ENCODE measurements at places on chromosomes 7 and 10. TPM values are rescaled to one million over a fixed set of nuclear protein-coding genes. Genes with fewer than 3 reads are reported as not detected.

KLF14 gene
- not detected for total RNA-seq

- H3K36me3 ChIP-seq = no peaks in the 10 kb centered on the region
- peaks cover 7% of the 10 kb centered on the region for H3K4me1 ChIP-seq
- H3K4me3 ChIP-seq = no peak overlapping the region
- DNase-seq = no peak
- no peak overlapping the region for H3K27ac ChIP-seq
Observed at GRCh38 chr7:144818511-144818910, 17.3 kb downstream of the TPK1 start.

DNA sequence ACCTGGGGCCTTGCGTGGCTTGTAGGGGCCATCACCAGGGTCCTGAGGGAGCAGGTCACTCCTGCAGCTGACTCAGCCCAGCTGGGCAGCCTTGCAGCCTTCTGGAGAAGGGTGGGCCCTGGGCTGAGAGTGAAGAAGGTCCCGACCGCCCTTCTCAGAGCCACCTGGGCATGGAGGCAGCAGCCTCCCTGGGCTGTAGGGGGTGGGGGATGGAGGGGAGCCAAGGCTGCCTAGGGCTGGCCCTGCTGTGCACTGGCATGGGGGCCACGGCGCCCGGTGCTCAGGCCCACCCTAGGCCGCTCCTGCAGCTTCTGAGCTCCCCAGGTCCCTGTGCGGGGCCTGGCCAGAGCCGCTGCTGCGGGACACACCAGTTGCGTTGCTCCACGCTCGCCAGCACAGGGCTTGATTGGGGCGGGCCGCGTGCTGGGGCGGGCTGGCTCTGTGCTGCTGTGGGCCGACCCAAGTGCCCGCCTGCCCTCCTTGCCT, 63.6 kb upstream of the NKX6-2 start:
- H3K4me3 ChIP-seq = no peak overlapping the region
- no peaks in the 10 kb centered on the region for H3K4me1 ChIP-seq
- H3K27ac ChIP-seq = no peak overlapping the region
- H3K27me3 ChIP-seq = peaks cover 5% of the 10 kb centered on the region

AKR1D1 gene
- total RNA-seq = not detected

- no peak for DNase-seq
- H3K27ac ChIP-seq = no peak overlapping the region
- H3K36me3 ChIP-seq = peaks cover 11% of the 10 kb centered on the region
- H3K27me3 ChIP-seq = peaks cover 2% of the 10 kb centered on the region
- no peaks in the 10 kb centered on the region for H3K4me1 ChIP-seq
- no peak overlapping the region for H3K4me3 ChIP-seq
Observed at GRCh38 chr10:13091801-13092200, 8.2 kb upstream of the OPTN start.

RELN gene
- 2.3 TPM for total RNA-seq

TMEM176A gene
- 1.3 TPM for total RNA-seq

CTTNBP2 gene
- total RNA-seq = 24.4 TPM

DNA sequence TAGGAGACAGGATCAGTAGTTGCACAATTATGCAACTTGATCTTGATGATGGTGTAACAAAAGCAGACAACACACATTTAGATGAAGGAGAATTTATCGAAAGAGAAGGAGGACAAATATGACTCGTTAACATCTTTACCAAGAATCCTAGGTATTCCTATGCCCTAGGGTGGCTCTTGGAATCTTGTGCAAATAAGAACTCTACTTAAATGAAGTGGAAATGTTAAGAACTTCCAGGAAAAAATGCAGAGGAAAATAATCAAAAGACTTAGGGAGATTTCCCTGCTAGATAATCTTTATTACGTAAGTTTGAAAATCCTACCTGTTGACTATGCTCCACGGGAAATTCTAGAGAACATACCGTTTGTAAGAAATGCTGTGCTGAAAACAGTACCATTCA, 485.4 kb downstream of the POM121L12 start:
- no peaks in the 10 kb centered on the region for H3K4me1 ChIP-seq
- no peaks in the 10 kb centered on the region for H3K36me3 ChIP-seq
- no peak overlapping the region for H3K4me3 ChIP-seq
- no peak for DNase-seq
- no peak overlapping the region for H3K27ac ChIP-seq

- H3K27me3 ChIP-seq = no peaks in the 10 kb centered on the region
- no peak overlapping the region for H3K4me3 ChIP-seq
- peaks cover 13% of the 10 kb centered on the region for H3K4me1 ChIP-seq
- no peak overlapping the region for H3K27ac ChIP-seq
- H3K36me3 ChIP-seq = no peaks in the 10 kb centered on the region
Observed at GRCh38 chr7:103996639-103997038, 7.2 kb upstream of the RELN start.

- DNase-seq = no peak
- H3K27ac ChIP-seq = no peak overlapping the region
- H3K36me3 ChIP-seq = no peaks in the 10 kb centered on the region
- H3K27me3 ChIP-seq = peaks cover 1% of the 10 kb centered on the region
- H3K4me1 ChIP-seq = no peaks in the 10 kb centered on the region
Observed at GRCh38 chr7:41787651-41788350, 84.9 kb upstream of the INHBA start.

GRCh38 chr10:93334901-93335327, 147.2 kb downstream of the MYOF start:
- DNase-seq = no peak
- H3K27ac ChIP-seq = no peak overlapping the region
- peaks cover 14% of the 10 kb centered on the region for H3K4me1 ChIP-seq
- H3K36me3 ChIP-seq = peaks cover 6% of the 10 kb centered on the region
- no peaks in the 10 kb centered on the region for H3K27me3 ChIP-seq

DNA sequence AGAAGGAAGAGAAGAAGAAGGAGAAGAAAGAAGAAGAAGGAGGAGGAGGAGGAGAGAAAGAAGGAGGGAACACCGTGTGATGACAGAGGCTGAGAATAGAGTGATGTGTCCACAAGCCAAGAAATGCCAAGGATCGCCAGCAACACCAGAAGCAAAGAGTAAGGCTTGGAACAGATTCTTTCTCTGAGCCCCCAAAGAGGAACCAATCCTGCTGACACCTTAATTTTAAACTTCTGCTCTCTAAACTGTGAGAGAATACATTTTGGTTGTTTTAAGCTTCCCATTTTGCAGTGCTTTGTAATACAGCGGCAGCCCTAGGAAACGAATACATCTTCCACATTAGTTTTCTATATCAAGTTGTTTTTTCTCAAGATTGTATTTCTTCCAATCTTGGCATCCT, 13.9 kb upstream of the WNT8B start:
- no peaks in the 10 kb centered on the region for H3K4me1 ChIP-seq
- H3K27me3 ChIP-seq = no peaks in the 10 kb centered on the region
- H3K36me3 ChIP-seq = no peaks in the 10 kb centered on the region
- no peak for DNase-seq
- H3K4me3 ChIP-seq = no peak overlapping the region
- H3K27ac ChIP-seq = no peak overlapping the region

GRCh38 chr10:101385866-101386658, 32.1 kb downstream of the BTRC start:
- no peak overlapping the region for H3K27ac ChIP-seq
- no peak for DNase-seq
- no peaks in the 10 kb centered on the region for H3K36me3 ChIP-seq
- H3K4me3 ChIP-seq = no peak overlapping the region
- no peaks in the 10 kb centered on the region for H3K27me3 ChIP-seq
- no peaks in the 10 kb centered on the region for H3K4me1 ChIP-seq

UROS gene
- total RNA-seq = 61.5 TPM

- no peak for DNase-seq
- peaks cover under 1% of the 10 kb centered on the region for H3K36me3 ChIP-seq
- peaks cover 25% of the 10 kb centered on the region for H3K4me1 ChIP-seq
- peaks cover 3% of the 10 kb centered on the region for H3K27me3 ChIP-seq
Observed at GRCh38 chr10:79153745-79154144, 85.0 kb downstream of the ZMIZ1 start.

- H3K36me3 ChIP-seq = no peaks in the 10 kb centered on the region
- DNase-seq = no peak
- H3K4me1 ChIP-seq = peaks cover 12% of the 10 kb centered on the region
- H3K27me3 ChIP-seq = no peaks in the 10 kb centered on the region
- H3K27ac ChIP-seq = no peak overlapping the region
Observed at GRCh38 chr10:69044546-69044945, 43.4 kb upstream of the SRGN start.

DNA sequence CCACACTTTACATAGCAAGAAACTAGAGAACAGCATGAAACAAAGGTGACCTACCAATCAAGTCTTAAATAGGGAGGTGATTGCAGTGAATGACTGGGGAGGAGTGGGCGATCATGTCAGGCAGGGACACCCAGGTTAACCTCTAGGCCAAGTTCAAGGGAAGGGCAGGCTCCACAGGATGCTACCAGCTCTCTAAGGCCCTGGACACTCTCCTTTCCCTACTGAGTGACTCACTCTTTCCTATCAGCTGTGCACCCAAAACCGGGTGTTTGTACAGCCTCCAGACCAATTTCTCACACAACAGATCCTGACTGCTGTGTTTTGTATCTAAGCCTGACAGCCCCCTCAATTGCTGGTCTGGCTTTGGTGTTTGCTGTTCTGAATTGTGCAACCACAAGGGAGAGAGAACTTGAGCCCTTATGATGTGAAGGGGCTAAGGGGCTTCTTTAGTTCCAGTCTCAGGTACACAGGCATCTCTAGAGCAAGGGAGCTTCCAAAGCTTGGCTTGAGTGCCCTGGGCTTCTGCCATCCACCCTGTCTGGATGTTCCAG, 107.8 kb downstream of the TBXAS1 start:
- no peak overlapping the region for H3K27ac ChIP-seq
- no peaks in the 10 kb centered on the region for H3K36me3 ChIP-seq
- H3K4me1 ChIP-seq = peaks cover 31% of the 10 kb centered on the region
- no peak for DNase-seq
- no peak overlapping the region for H3K4me3 ChIP-seq

GRCh38 chr7:117399820-117400422, 27.4 kb downstream of the ASZ1 start:
- H3K36me3 ChIP-seq = no peaks in the 10 kb centered on the region
- no peak overlapping the region for H3K27ac ChIP-seq
- H3K27me3 ChIP-seq = no peaks in the 10 kb centered on the region
- no peaks in the 10 kb centered on the region for H3K4me1 ChIP-seq
- H3K4me3 ChIP-seq = no peak overlapping the region
- DNase-seq = no peak

- no peak for DNase-seq
- no peaks in the 10 kb centered on the region for H3K36me3 ChIP-seq
- H3K27ac ChIP-seq = no peak overlapping the region
- no peak overlapping the region for H3K4me3 ChIP-seq
- H3K4me1 ChIP-seq = peaks cover 9% of the 10 kb centered on the region
- peaks cover 10% of the 10 kb centered on the region for H3K27me3 ChIP-seq
Observed at GRCh38 chr7:94391726-94392392, 2.8 kb upstream of the COL1A2 start.

DNA sequence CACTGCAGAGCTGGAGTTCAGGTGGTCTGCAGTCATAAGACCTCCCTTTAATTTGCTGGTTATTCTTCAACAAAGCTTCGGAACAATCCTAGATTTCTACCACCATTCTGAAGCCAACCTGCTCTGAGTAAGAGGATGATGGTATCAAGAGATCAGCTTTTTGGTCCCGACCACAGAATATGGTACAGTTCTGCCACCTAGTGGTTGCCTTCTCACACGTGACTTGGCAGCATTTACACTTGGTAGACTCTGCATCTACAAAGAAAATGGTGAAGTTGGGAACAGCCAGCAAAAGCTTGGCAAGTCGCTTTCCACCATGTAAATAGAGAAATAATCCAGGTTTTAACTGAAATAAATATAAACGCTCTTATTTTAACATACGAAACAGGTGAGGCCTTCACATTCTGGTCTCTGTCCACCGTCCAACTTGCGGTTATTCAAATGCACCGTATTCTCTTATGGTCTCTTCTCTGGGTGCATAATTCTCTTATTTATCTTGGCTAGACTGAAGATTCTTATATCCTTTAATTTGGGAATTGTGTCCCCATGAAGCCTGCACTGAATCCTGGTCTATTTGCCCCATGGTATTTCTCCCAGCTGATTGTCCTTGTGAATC, 173.9 kb upstream of the GRM3 start:
- H3K36me3 ChIP-seq = no peaks in the 10 kb centered on the region
- DNase-seq = peak; percentile 82
- H3K4me3 ChIP-seq = no peak overlapping the region
- no peaks in the 10 kb centered on the region for H3K4me1 ChIP-seq
- no peak overlapping the region for H3K27ac ChIP-seq

DNA sequence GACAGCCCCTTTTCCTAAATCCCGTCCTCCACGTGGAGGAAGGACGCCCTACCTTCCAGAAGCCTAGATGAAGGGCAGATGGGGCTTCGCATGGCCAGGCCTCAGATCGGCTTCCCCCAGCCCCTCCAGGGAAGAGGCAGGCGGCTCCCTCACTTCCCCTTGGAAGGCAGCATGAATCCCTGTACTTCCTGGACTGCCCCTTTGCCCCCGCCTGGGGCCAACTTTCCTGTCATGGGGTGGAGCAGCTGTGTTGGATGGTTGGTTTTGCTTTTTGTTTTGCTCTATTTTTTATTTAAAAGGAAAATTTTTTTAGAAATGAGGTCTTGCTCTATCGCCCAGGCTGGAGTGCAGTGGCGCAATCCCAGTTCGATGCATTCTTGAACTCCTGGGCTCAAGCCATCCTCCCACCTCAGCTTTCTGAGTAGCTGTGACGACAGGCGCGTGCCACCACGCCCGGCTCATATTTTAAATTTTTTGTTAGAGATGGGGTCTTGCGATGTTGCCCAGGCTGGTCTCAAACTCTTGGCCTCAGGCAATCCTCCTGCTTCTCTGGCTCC, 27.2 kb downstream of the GTF2IRD1 start:
- peak; percentile 9 for DNase-seq
- peaks cover 22% of the 10 kb centered on the region for H3K4me1 ChIP-seq
- no peak overlapping the region for H3K4me3 ChIP-seq
- no peaks in the 10 kb centered on the region for H3K27me3 ChIP-seq
- no peak overlapping the region for H3K27ac ChIP-seq

- peaks cover 4% of the 10 kb centered on the region for H3K27me3 ChIP-seq
- no peak overlapping the region for H3K4me3 ChIP-seq
- no peak overlapping the region for H3K27ac ChIP-seq
- no peaks in the 10 kb centered on the region for H3K4me1 ChIP-seq
- peaks cover 8% of the 10 kb centered on the region for H3K36me3 ChIP-seq
Observed at GRCh38 chr7:2575046-2575732, 16.4 kb downstream of the IQCE start.
